Umbilical cord (tissue), 2 donors: ENCODE measurements at places on chromosomes 6 and 20.
A peak's percentile ranks its signal among the peaks of the same experiment; 100 is the strongest.

- DNase-seq = peak; percentile 40
Measured at GRCh38 chr20:63978319-63979228, 868 bp downstream of the SAMD10 start.

- DNase-seq = no peak
Measured at GRCh38 chr6:8075704-8076103, 11.5 kb upstream of the BLOC1S5 start.

DNA sequence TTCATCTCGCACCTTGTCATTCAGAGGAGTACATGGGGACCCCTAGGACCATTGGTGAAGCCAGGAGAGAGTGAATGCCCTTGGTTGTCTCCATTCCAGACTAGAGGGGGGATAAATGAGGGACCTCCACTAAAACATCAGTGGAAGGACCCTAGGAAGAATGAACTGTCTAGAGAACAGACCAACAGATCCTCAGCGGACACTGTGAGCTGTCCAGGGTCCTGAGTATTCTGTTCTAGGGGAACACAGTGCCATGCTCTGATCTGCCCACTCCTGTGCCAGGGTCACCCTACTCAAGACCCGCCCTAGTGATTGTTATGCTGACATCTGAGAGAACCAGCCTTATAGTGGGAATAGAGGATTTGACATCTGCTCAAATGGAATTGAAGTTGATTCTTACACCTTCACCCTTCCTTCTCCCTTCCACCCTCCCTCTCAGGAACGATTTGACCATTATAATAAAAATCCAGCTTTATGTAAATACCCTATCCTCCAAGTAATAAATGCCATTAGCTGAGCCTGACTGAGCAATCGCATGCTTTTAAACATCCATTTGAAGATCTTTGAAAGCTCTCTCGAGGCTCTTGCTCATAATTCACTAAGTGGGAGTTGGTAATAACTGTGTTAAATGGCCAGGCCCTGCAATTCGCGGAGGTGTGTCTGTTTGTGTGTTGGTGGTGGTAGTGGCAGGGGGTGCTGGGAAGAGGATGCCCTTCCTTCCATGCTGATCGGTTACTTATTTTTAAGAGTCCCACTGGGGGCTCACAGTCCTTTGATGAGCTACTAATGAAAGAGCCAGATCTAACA, 43.6 kb upstream of the SLC32A1 start:
- peak; percentile 59 for DNase-seq

DNA sequence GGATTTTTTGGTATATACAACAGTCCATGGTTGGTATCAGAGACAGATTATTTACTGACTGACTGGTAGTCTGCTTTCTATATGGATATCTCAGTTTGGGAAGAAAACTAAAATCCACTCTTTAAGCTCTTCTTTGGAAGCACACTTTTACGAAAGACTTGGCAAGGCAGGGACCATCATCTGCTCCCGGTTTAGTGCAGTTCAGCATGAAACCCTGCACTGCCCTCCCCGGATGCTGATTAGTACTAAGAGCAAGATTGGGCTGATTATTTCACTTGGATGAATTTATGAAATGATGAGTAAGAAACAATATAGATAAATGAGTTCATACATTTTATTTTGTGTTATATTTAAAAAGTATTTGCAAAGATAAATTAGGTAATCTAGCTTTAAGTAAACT, 56.3 kb downstream of the RGS17 start:
- DNase-seq = peak; percentile 35

GRCh38 chr6:102749210-102749971, 1355.9 kb downstream of the GRIK2 start:
- DNase-seq = peak; percentile 79

DNA sequence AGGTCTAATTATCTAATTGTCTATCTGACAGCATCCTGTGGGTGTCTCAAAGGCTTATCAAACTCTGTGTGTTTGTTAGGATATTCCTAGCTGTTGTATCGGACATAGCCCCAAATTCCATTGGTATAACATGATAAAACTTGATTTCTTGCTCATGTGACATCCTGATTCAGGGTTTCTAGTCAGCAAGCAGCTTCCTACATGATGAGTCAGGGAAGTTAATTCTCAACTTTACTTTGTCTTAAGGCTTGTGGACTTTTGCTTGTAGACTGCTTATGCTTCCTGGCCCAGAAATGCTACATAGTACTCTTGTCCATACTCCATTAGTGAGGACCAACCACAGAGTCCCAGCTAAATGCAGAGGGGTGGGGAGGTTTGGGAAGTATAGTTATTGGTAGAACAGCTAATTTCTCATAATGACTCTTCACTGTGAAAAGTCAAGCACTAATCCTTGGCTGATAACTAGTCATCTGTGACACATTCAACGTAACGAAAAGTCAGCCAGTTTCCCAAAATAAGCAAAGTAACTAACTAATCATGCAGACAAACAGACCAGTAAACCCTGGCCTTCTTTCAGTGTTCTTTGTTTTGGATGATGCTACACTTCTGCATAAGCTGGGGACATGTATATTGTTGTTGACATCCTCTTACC, 25.8 kb downstream of the NKAIN2 start:
- DNase-seq = peak; percentile 30

DNA sequence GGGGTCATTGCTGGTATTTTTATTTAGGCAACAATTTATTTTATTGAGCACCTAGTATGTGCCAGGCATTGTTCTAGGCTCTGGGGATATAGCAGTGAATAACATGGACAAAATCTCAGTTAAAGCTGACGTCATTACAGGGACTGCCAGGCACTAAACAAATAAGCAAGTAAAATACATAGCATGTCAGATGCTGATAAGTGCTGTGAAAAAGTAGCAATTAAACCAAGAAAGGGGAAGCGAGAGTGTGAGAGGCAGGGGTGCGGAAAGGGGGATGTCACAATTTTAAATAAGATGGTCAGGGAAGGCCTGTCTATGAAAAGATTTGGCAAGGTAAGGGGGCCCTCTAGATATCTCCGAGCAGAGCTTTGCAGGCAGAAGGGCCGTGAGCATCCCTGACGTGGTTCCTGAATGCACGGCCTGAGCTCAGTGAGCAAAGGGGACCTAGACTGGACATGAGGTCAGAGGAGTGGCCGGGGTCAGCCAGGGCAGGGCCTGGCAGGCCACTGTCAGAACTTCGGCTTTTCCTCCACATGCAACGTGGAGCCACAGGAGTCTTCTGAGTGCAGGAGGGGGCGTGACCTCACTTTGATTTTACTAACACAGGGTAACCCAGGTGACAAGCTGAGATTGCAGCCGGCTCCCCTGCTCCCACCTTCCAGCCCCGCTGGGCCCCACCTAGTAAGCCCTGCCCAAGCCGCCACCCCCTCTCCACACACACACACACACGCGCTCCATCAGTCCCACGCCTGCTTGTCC, 24.2 kb upstream of the SIRPA start:
- no peak for DNase-seq
